ENCODE measurements at places on chromosomes 3 and 15.

- no peak for DNase-seq
These were observed 3.6 kb downstream of the VGLL4 start for GRCh38 chr3:11640009-11640673.

DNA sequence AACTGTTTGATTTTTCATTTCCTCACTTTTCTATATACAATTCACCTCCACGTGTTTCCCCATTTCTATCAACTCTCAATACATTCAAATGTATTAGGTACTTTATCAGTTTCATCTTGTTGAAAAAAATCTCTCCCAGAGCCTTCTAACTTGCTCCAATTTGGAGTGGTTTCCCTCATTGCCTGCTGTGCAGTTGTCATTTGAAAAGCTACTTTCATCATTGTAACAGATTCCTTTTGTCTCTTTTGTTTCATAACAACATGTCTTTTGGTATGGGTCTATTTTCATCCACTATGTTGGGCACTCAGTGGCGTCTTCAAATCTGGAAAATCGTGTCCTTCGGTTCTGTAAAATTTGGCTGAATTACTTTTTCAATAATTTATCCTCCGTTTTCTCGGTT lies 75.0 kb downstream of the NR2E3 start:
- no peak for DNase-seq

- no peak for DNase-seq
These were observed 156.8 kb upstream of the CDIN1 start for GRCh38 chr15:36422631-36423030.

GRCh38 chr3:169150343-169150742 lies 513.2 kb downstream of the MECOM start:
- DNase-seq = no peak

DNA sequence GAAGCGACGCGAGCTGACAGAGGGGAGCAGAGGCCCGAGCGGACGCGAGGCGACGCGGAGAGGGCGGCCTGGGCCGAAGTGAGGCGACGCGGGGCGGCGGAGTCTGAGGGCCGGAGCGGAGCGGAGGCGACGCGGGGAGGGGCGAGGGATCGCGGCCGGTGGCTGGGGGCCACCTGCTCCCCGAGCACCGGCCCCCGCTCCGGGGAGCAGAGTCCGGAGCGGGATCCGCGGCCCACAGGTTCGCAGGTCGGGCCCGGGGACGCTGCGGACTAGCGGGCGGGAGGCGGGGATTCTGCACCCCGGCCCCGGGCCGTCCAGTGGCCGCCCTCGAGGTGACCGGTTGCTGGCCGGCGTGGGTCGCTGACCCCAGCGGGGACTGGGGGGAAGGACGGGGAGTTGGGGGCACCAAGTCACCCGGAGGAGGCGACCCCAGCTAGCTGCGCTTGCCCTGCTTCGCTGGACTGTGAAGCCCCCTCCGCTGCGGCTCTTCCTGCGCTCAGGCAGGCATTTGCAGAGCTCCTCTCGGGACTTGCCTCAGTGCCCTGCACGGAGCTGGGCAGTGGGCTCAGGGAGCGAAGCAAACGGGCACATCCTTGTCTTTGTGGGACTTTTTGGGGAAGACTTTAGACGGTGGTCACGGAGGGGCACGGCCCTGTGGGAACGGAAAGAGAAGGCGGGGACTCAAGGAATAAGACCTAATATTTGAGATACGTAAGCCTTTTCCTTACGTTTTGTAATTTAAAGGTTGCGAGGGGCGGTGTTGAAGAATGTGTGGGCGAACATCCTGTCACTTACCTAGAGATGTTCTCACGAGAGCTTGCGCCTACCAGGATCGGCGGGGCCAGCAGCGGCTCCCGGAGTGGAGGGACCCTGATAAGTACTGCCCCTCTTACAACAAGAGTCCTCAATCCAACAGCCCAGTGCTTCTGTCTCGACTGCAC lies 566 bp downstream of the HMCES start:
- peak; percentile 21 for DNase-seq

DNA sequence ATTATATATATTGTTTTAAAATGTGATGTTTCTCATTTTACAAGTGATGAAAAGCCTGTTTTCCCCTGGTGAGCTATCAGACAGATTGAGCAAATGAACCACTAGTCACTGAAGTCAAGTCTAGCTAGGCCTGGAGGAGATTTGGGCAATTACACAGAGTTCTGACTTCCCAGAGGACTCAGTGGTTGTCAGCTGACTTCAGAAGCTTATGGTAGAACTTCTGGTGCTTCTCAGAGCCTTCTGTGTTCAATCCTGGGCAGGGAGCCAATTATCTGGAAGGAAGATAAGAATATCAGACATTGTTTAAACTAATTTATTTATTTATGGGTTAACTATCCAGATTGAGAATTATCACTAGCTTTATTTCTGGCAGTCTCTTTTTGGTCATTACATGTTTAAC lies 37.7 kb upstream of the NAALADL2 start:
- no peak for DNase-seq

DNA sequence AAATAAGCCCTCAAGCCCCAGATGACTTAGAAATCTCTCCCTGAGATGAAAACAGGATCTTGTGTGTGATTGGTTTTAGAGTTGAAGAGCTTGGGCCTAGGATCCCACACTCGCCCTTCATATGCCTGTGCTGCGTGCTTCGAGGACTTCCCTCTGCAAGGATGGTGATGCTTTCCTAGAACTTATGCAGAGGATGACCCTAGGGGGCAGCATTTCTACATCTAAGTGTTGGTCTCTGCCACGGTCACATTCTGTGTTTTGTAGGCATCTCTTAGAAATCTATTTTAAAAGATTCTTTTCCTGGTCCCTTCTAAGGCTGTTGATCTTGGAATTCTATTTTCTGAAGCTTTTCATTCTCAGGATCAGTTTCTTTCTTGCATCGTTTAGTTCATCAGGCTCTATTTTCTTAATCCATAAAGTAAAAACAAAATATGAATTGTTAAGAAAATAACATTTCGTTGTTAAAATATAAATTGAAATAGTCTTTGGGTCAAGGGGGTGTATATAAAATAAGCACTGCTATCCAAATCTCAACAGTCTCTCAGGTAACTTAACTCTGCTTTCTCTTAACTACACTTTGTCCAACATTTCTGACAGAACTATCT lies 45.7 kb downstream of the WDR76 start:
- DNase-seq = no peak

GRCh38 chr3:55333923-55334322 lies 153.2 kb downstream of the WNT5A start:
- DNase-seq = no peak

DNA sequence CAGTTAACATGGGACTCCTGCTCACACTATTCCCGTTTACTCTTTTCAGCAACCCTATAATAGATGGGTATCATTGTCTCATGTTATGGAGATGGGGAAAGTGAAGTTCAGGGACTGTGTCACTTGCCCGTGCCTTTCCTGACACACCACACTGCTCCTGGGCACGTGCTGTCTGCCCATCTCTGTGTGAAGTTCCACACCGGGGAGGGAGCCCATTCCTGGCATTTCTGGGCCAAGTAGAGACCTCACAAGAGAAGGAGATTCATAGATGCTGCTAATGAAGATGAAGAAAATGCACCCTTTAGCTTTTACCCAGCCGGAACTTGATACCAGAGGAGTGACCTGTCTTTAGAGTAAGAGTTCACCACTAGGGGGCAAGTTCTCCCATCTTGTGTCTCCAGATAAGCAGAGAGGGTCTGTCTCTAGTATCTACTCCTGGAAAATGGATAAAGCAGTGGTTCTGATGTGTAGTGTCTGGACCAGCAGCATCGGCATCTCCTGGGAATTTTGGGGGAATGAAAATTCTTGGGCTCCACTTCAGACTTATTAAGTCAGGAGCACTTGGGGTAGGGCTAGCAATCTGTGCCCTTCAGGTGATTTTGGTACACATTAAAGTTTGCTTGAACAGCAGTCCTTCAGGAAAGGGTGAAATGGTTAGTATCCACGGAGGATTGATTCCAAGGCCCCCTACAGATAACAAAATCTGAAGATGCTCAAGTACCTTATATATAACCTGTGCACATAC lies 2.0 kb upstream of the TOPBP1 start:
- DNase-seq = no peak

DNA sequence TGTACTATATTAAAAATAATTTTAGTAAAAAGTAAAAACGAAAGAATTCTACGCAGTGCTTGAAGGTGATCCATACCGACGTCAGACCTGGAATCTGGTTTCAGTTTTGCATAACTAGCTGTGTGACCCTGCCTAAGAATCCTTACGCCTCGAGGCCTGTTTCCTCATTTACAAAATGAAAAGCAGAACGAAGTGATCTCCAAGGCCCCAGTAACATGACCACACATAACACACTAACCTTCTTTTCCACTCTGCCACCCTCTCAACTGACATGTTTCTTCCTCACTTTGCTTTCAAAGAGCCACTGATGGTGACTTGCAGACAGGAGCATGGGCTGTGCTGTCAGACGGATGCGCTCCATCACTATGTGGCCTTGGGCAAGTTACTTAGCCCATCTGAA lies 4.8 kb downstream of the MESD start:
- no peak for DNase-seq

- DNase-seq = no peak
These were observed 223.0 kb downstream of the SLCO3A1 start for GRCh38 chr15:92076541-92076940.

GRCh38 chr3:151002003-151002981 lies 29.8 kb upstream of the CLRN1 start:
- DNase-seq = no peak

- no peak for DNase-seq
These were observed 59.5 kb downstream of the CPA3 start for GRCh38 chr3:148924562-148924961.

GRCh38 chr15:66108483-66109265 lies 144.9 kb downstream of the MEGF11 start:
- no peak for DNase-seq

DNA sequence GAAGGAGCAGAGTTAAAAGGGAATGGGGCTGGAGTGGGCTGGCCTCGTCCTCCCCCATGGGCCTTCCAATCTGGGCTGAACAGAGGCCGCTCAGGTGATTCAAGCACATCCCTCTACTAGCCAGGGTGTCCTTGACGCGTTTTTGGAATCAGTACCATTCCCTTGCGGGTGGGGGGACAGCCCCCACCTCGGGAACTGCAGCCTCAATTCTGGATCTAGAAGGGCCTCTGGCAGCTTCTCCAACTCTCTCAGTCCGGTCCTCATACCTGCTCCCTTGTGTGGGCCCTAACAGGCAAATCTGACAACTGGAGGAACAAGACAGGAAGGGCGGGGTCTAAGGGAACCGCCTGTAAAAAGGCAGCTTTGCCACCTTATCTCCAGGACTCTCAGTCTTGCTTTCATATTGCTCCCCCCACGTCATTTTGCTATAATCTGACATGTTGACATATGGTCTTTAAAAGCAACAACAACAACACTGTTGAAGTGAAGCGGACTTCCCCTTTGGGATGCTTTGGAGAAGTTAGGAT lies 802 bp upstream of the CHRNB4 start:
- no peak for DNase-seq

DNA sequence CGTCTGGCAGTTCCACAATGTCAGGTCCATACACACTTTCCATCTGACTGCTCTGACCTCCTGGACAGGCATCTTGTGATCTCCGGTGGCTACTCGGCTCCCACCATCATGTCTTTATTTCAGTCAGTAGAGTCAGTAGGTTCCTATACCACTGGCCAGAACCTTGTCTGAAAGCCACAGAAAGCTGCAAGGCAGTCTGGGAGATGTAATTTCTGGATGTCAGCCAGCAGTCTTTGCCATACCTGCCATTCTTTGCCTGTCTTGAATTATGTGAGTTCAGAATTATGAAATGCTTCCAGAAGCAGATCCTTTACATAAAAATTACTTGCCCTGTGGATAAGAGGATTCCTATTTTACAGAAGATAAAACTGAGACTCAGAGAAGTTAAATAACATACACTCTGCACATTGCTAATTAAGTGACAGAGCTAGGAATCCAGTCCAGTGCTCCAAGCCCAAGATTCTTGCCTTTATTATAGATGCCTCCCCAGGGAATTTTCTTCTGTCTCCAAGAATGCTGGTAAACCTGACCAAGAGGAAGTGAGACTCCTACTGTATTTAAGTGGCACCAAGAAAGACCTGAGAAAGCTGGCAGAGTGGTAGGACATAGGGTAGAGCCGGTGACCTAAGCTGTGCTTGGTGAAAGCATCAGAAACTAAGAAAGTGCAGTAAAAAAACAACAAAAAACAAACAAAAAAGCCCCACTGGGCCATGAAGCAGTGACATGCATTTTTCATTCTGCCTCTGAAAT lies 75.6 kb downstream of the IQCH start:
- DNase-seq = no peak

GRCh38 chr3:7760718-7761117 lies 740.9 kb upstream of the LMCD1 start:
- no peak for DNase-seq

DNA sequence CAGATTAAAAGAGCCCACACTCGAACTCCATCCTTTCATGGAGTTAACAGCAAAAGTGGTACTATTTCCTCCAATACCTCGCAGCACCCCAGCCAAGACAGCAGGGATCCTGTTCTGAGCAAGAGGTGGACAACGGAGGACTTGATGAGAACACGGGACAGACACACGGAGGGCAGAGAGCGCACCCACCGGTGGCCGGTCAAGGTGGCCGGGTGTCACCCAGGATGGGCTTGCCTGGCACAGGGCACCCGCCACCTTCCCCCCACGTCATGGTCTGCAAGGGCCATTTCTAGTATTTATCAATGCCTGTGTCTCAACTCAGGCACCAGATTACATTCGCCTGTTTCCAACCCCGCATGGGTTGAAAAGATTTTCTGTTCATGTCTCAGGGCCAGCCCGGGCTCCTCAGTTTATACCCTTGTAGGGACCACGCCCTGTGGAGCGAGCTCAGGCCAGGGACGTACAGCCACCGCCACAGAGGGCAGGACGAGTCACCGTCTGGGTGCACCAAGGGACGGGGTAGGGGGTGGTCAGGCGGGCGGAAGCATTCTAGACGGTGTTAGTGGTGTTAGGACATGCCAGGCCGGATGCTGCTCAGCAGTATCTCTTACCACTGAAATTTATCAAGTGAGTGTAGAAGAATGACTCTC lies 64.2 kb downstream of the CYFIP1 start:
- DNase-seq = no peak

- no peak for DNase-seq
These were observed 3.1 kb downstream of the ACAA1 start for GRCh38 chr3:38133557-38134405.

GRCh38 chr3:197942956-197943556 lies 6.9 kb upstream of the RPL35A start:
- DNase-seq = no peak

- no peak for DNase-seq
These were observed 701 bp downstream of the SGO1 start for GRCh38 chr3:20185331-20185678.
